Activated T-helper 1 cell treated with Interleukin-2 at 50 U/mL for 16 hours (primary cell): ENCODE measurements at places on chromosomes 1 and 21.

DNA sequence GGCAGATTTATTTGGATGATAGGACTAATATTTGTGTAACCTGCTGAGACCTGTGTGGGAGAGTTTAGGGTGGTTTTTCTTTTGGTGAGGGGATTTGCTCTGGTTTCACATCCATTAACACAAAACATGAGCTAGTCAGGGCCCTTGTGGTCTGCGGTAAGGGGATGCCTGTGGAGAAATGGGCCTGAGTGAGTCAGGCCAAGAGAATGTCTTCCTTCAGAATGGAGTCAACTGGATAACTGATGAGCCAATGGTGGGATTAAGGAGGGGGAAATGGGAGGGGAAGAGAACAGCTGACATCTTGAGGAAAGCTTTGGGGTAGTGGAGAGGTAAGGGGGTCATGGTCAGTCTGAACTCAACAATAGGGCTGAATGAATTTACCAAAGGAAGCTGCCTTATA is 13.9 kb downstream of the WNT2B start:
- DNase-seq, result no peak

- no peak for DNase-seq
Observed at GRCh38 chr1:10832703-10833102, 36.3 kb upstream of the CASZ1 start.

DNA sequence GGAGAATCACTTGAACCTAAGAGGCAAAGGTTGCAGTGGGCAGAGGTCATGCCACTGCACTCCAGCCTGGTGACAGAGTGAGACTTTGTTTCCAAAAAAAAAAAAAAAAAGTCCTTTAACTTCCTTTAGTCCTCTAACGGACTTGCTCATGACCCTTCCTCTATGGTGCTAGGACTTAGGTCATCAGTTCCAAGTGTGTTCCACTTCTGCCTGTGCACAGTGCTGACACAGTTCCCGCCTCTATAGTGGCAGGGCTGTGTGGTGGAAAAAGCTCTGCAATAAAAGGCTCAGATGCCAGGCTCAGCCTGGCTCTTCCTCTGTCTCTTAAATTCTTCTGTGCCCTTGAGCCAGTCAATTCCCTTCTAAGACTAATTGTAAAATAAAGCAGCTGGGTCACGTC is 22.0 kb downstream of the CC2D1B start:
- no peak for DNase-seq

- no peak for DNase-seq
Observed at GRCh38 chr1:155984341-155984740, 6.0 kb upstream of the ARHGEF2 start.

- DNase-seq, result no peak
Observed at GRCh38 chr1:186648613-186649012, 31.6 kb downstream of the PTGS2 start.

DNA sequence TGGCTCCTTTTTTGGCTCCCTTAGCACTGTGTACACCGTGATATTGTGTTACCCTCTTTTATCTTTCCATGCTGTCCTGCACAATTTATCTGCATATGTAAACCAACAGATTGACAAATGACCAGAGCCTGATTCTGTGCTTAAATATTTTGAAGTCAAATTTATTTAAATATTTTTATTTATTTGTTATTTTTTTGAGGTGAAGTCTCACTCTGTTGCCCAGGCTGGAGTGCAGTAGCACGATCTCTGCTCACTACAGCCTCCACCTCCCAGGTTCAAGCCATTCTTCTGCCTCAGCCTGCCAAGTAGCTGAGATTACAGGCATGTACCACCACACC is 12.8 kb downstream of the PMF1 start:
- DNase-seq, result no peak

GRCh38 chr1:232586679-232587078 is 43.3 kb downstream of the SIPA1L2 start:
- DNase-seq, result no peak

- no peak for DNase-seq
Observed at GRCh38 chr1:4775506-4775905, 121.1 kb downstream of the AJAP1 start.

- DNase-seq, result no peak
Observed at GRCh38 chr1:88398338-88398737, 285.7 kb upstream of the PKN2 start.

GRCh38 chr1:3904006-3904842 is 4.2 kb upstream of the C1orf174 start:
- no peak for DNase-seq

- no peak for DNase-seq
Observed at GRCh38 chr21:41258617-41259016, 58.0 kb upstream of the FAM3B start.
